GM12864 (cell line): ENCODE measurements at places on chromosomes 2 and 18.

DNA sequence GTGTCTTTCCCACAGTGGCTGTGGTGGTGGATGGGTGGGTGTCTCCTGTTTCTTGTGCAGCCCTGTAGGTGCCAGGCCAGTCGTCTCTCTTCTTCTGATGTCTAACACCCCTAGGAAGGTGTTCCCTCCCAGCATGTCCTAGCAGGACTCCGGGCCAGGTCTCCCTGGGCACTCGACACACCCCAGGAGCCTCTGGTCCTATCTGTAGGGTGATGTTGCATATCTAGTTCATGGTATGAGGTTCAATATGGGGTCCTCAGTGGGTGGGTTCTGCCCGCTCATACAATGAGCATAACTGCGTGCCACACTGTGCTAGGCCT is 14.4 kb downstream of the NGEF start:
- DNase-seq, result no peak

GRCh38 chr2:56015711-56016115 is 92.1 kb upstream of the EFEMP1 start:
- DNase-seq, result no peak

DNA sequence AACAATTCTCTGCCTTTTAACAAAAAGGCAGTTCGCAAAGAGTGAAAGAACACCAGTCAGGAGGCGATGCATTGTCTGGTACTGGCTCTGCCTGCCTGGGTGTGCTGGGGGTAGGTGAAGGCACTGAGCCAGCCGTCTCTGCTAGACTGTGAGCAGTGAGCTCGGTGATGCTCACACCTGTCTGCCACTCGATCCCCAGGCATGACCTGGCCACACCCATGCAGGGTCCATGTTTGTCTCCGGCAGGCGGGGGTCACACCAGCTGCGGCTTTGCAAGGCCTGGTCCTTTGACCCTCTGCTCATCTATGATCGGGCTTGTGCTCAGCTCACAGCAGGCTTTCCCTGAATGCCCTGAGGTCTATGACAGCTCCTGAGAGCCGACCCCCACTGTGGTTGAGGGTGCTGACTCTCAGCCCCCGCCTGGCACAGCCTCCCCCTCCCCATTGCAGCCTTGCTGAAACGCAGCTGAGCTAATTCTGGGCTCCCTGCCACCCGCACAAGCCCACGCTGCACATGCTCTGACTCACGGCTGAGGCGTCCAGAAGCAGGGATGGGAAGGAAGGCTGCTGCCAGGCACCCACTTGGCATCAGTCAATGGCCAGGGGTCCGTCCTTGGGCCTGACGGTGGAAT is 23.7 kb downstream of the CRACDL start:
- DNase-seq, result no peak

- DNase-seq, result no peak
These were observed 7.5 kb upstream of the BCL11A start for GRCh38 chr2:60560734-60561644.

DNA sequence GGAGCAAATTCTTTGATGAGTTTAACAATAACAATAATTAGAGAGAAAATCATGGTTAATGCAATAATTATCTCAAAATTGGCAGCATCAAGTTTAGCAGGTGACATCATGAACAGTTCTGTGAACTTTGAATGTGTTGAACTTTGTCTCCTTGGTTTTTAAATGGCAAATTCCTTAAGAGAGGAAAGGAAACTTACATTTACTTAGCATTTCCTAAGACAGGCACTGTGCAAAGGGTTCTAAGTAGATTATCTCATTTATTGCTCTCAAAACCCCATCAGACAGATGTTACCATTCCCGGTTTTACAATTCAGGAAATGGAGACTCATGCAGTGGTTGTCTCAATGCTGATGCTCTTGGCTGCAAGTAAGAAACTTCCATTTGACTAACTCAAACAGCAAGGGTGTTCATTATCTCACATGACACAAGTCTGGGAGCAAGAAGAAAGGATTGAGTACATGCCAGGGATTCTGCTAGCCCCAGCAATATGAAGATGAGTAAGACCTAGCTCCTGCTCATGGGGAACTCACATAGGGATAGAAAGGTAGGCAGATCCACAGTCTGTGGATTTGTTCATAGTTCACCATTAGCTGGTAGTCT is 81.3 kb upstream of the ITGA6 start:
- no peak for DNase-seq

DNA sequence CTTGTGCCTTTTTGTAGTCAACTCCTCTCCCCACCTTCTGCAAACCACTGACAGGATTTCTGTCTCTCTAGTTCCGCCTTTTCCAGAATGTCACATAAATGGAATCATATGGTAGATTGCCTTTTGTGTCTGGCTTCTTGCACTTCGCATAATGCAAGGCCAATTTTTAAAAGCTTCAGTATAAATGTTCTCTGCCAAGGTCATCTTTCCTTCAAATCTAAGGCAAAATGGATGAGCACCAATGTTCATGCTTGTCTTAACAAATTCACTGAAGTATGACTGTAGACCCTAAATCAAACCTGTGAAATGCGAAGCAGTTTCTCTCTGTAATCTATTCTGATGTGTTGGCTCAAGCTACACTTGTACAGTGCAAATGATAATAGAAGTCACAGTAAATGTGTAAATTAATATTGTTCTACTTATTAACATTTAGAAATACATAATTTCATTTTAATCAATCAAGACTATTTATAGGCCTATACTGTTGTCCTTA is 92.8 kb upstream of the GLS start:
- no peak for DNase-seq

DNA sequence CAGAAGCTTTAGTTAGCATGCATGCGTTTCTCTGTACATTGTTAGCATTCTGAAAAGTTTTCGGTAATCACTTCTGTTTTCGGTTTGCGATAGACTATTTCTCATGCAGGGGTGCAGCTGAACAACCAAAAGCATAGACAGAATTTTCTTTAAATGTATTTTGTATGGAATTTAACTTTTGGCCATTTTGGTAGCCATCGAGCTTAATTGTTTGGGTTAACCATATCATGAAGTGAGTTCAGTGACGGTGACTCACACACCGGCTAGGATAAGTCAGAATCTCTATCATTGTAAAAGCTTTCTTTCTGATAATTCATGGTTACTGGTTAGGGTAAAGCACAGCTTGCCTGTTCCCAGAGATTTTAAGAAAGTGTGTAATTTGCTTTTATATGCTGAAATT is 107.2 kb downstream of the CD226 start:
- DNase-seq, result no peak

DNA sequence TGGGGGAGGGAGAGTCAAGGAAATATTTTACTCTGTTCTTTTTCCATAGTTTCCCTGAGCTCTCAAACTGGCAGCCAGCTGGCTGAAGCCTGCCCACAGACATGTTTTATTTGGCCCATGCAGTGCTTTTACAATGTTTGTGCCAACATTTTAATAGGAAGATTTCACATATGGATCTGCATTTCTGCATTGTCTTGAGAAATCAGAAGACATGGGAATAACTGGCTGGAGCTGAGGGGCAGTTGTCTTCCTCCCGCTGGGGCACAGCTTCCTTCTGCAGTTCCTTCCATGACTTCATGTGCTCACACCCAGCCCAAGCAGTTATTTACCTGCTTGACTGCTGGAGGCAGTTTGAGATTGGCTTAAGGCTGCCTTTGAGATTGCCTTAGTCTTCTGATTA is 74.4 kb downstream of the PLCL1 start:
- no peak for DNase-seq
